ENCODE measurements at places on chromosomes 4 and X.

DNA sequence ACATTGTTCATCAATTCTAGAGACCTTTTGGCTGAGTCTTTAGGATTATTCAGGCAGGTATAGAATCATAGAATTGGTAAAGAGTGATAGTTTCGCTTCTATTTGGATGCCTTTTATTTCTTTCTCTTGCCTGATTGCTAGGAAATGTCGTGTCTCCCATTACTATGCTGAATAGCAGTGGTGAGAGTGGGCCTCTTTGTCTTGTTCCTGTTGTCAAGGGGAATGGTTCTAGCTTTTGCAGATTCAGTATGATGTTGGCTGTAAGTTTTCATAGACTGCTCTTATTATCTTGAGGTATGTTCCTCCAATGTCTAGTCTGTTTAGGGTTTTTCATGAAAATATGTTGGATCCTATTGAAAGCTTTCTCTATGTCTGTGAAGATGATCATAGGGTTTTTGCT lies 200.2 kb upstream of the PABPC4L start:
- no peak for DNase-seq

DNA sequence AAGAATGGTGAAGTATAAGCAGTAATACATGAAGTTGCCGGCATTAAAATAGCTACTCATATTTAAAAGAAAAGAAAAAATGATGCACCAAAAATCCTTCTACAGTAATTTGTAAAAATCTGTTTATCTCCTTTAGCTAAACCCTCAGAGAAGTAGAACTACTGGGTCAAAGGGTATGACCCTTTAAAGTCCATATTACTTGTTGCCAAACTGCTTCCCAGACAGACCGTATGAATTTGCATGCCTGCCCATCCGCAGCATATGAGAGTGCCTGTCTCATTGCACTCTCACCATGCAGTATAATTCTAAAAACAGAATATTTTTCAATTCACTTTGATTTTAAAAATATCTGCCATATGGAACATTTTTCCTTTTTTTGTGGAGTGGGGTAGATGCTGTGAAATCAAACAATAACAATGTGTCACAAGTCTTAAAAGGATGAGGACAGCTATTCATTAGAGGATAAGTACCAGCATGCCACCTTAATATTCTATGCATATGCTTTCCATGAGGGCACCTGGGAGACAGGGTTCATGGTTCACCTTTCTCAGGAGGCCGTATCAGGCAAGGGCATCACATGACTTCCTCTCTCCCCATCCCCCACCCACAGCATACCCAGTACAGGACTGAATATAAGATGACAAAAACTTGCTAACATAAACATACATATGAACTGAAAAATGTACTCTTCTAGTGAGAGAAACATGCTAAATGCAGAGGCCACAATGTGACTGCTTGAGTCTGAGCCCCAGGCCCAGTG lies 17.8 kb downstream of the ZDHHC9 start:
- no peak for DNase-seq

GRCh38 chr4:125353131-125353530 lies 38.4 kb downstream of the FAT4 start:
- DNase-seq, result no peak

DNA sequence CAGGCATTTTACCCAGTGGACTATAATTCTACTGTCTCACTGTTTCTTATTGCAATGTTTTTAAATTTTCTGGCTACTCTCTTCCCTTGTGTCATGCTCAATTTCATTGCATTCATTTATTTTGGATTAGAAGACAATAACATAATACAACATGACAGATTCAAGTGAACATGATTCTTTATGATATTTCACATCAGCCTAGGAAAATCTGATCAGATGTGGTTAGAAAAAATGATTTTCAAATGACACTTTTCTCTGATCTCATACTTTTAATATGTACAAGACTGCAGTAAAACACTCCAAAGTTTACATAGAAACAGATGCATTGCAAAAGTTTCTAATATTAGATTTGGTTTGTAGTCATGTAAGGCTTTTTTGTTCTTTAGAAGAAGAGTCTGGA lies 586.0 kb downstream of the ACTRT1 start:
- DNase-seq, result no peak

DNA sequence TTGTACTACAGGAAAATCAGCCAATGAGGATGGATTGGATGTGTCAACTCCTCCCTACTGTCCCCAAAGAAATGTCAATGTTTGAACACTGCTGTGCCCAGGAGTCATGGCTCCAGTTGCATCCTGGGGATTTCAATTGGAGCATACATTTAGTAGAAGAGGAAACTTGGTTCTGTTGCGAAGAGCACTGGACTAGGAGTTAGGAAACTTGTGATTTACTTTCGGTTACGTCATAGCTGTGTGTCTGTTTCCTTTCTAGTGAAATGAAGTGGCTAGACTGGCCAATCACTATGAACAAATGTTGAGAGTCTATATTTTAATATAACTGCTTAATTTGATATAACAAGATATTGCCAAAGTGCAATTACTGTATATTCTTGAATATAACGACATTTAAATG lies 35.2 kb downstream of the ARL9 start:
- no peak for DNase-seq

- no peak for DNase-seq
Observed at GRCh38 chr4:32931475-32931874, 2211.3 kb downstream of the PCDH7 start.
